ENCODE measurements at places on chromosomes 13 and 19.

DNA sequence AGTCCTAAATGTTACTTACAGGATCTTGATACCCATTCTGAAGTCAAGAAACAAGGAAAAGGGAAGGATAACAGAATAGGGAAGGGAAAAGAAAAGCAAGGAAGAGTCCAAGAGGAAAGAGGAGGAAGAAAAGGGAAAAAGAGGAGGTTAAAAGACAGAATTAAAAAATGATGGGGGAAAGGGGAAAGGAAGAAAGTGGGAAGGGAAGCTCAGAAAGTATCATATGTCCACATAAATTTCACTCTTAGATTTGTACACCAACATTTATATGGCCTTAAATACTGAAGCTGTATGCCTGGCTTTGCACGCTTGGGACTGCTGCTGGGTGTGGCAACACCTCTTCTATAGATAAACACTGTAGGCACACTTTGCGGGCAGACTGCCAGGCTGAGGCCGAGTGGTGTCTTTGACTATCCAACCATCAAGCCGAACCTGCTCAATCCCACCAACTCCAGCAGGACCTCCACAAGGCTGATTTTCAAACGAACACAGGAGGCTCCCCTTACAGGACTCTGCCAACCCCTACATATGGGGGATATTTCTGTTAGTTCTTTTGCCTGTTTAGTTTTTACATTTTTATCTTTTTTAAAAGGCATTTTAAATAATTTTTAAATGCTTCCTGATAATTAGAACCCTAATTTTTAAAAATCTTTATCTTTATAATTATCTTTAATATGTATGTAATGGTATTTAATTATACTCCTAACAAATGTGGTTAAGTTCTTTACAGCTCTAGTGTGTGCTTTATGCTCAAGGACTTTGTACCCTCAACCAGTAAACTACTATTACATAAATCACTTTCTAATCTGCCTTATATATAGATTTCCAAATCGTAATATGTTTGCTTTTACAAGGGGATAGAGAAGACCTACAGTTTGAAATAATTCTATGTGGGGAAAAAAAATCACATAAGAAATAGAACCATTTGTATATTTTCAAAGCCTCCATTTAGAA, 154.2 kb downstream of the DIAPH3 start:
- DNase-seq: no peak

DNA sequence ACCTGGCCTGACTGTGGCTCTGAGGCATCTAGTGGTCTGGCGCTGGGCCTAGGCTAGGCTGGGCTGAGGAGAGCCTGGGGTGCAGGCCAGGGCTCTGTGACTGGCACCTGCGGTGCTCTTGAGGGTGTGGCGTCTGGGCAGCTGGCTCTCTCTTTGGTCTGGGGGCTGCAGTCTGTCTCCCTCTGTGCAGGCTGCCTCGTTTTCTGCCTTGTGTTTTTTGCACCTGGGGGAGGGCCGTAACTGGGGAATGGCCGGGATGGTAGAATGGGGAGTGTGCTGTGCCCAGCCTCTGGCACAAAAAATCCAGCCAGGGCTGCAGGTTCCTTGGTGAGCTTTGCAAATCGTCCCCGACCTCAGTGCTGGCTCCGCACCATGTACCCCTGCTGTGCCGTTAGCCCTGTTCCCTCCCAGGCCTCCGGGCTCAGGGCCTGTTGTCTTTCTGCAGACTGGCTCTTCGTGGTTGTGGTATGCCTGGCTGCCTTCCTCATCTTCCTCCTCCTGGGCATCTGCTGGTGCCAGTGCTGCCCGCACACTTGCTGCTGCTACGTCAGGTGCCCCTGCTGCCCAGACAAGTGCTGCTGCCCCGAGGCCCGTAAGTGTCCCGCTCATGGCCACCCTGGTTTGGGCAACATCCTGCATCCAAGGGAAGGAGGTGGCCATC, 6.5 kb upstream of the USF2 start:
- DNase-seq: no peak

- no peak for DNase-seq
Measured at GRCh38 chr13:99050983-99051488, 73.2 kb upstream of the DOCK9 start.

- peak; percentile 41 for DNase-seq
Measured at GRCh38 chr19:14073925-14074838, 1.6 kb downstream of the MISP3 start.

DNA sequence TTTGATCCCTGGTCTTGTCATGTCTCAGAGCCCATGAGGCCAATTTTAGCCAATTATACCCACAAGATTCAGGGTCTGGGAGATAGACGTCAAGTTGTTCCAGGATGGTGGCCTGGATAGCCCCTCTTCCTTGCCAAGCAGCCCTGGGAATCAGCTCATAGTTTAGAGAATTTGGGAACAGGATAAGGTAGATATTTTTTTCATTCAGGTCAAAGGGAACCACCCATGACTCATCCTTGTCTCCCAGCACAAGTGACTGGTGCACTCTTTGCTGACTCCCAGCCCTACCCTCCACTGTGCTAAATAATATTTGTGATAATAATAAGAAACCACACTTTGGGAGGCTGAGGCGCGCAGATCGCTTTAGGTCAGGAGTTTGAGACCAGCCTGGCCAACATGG, 17.1 kb upstream of the S1PR4 start:
- DNase-seq: no peak

- DNase-seq: peak; percentile 82
Measured at GRCh38 chr13:27621366-27622101, at the start of gene POLR1D. TSS of gene POLR1D (plus strand) at chr13:27621892. CDS start at chr13:27621984, 92 bp downstream.

DNA sequence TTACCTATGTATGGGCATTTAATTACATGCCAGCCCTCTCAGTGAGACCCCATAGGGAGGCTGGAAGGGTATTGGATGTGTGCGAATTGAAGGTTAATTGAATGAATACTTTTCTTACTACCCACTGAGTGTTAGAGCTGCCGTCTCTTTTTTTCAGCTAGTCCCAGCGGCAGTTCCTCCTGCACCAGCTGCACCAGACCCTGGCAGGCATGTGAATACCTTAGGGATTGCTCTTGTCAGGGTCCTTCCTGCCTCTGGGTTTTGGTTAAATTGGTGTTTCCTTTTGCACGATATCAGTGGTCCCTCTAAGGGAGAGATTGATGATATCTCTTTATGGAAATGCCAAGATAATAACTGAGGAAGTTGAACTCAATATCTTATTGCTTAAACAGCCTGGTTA, 9.8 kb upstream of the CXCL17 start:
- no peak for DNase-seq

GRCh38 chr19:29477831-29478577, 47.8 kb upstream of the VSTM2B start:
- no peak for DNase-seq

DNA sequence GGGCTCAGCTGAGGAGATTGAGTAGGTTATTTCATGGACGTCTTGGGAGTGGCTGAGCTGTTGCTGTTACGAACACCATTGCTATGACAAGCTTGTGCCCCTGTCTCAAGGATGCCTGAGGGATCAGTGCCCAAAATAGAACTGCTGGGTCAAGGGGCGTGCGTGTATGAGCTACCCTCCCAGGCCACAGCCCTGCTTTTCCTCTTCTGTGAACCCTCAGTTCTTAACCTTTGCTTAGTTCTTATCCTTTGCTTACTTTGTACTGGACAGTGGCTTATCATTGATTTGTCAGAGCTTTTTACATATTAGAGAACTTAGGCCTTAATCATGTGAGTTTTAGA, 9.0 kb downstream of the ARHGAP45 start:
- no peak for DNase-seq

- DNase-seq: no peak
Measured at GRCh38 chr13:25375727-25376358, 4.1 kb downstream of the ATP8A2 start.

GRCh38 chr19:42850981-42851717, 28.4 kb downstream of the PSG1 start:
- no peak for DNase-seq

GRCh38 chr13:59979589-59979988, 184.1 kb downstream of the DIAPH3 start:
- DNase-seq: no peak

DNA sequence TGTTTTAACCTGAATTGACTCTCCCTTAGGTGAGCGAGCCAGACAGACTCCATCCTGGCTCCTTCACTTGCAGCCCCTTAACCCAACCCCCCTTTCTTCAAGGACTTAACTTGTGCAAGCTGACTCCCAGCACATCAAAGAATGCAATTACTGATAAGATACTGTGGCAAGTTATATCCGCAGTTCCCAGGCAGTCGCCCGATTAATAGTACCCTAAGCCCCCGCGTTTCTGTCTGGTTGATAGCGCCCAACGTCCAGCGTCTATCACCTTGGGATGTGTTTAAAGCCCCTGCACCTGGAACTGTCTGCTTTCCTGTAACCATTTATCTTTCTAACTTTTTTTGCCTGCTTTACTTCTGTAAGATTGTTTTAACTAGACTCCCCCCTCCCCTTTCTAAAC, 6.2 kb downstream of the HSD17B14 start:
- DNase-seq: no peak

DNA sequence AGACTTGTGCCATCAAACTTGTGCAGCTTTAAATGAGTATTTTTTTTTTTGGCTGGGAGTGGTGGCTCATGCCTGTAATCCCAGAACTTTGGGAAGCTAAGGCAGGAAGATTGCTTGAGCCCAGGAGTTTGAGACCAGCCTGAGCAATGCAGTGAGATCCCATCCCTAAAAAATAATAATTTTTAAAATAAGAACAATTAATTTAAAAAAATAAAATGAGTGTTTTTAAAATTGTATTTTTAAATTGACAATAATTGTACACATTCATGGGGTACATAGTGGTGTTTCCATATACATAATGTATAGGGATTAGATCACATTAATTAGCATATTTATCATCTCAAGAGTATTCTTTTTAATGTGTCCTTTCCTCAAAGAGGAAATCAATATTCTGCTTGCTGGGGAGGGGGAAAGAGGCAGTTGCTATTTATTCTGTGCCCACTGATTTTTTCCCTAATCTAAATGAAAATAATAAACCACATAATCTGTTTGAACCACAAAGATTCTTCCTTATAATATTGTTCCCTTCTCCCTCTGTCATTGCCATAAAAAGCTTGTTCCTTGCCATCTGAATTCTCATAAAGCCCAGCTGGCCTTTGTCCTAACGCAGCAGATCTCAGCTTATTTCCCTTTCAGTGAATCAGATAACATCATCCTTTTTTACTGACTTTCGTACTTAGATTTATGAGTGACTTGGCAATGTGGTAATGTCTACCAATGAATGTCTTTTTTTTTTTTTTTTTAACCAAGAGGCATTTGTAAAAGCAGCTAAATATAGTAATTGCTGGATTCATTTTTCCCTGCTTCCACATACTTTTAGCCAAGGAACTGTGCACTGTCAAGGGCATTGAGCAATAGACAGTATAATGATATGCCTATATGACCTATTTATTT, 81.8 kb upstream of the RUBCNL start:
- DNase-seq: no peak

- no peak for DNase-seq
Measured at GRCh38 chr13:40993987-40994386, 25.1 kb downstream of the ELF1 start.

GRCh38 chr19:12141405-12141736, 1.2 kb upstream of the ZNF20 start:
- DNase-seq: no peak

DNA sequence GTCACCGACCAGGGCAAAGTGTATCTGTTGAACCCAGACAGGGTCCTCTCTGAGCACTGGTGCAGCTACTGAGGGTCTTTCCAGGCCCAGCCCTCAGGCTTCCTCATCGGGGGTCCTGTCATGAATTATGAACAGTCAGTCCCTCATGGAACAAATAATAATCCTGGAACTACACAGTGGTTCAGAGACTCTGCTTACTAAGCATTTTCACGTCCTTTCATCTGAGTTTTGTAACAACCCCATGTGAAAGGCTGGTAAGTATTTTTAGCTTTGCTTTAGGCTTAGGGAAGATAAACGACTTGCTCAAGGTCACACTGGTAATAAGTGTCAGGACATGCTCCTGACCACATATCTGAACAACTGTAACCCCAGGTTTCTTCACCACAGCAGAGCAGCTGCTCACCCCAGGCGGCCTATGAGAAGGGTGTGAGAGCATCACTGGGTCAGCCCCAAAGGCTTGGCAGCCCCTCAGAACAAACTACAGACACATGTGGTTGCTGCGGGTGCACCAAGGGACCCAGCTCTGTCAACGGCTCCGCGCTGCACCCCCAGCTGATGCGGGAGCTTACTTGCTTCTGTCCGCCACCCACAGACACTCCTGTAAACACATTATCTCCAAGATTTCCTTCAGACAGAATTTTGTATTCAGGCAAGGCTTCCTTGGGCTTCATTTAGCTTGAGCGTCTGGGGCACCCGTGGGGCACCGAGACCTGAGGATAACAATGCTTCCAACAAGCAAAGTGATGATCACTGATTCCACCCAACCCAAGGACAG, 19.4 kb upstream of the GSX1 start:
- DNase-seq: no peak

- DNase-seq: no peak
Measured at GRCh38 chr19:52345162-52345561, 9.1 kb downstream of the ZNF610 start.

DNA sequence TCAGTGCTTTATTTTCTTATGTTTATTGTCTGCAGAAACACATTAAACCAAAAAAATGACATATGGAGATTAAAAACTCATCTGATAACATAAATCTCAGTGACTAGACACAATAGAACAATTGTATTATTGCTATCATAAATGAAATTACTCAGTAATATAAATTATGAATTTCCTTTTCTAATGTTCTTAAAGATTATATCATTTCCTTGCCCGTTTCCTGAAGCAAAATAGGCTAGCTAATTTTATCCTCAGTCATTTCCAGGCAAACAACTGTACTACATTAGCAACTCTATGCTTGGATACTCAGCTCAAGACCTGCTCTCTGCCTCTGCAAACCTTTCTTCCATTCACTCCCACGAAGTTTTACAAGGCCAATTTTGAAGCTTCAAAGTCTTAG, 61.2 kb downstream of the RFC3 start:
- DNase-seq: no peak

DNA sequence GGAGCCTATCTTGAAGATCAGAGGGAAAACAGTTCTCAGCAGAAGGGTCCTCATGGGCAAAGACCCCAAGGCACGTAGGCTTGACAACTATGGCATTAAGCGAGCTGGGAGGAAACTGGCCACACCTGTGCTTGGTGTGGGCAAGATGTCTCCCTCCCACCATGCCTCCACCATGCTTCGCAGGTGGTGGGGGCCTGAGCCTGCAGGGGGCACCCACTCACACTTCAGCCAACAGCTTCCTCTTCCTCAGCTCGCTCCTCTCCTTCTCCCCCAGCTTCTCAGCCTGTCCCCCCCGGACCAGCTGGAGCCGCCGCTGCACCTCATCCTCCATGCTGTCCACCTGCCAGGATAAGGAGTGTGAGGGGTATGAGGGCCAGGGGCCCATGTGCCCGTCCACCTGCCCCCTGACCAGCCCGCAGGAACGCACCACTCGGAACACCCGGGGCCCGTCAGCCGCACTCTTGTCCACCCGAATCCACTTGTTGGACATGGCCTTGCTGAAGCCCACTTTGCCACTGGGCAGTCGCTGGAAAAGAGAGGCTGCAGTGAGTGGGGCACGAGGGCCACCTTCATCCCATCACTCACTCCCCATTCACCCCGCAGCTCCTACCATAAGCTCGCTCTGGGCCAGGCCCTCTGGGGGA, 3.4 kb downstream of the FARSA start:
- no peak for DNase-seq

DNA sequence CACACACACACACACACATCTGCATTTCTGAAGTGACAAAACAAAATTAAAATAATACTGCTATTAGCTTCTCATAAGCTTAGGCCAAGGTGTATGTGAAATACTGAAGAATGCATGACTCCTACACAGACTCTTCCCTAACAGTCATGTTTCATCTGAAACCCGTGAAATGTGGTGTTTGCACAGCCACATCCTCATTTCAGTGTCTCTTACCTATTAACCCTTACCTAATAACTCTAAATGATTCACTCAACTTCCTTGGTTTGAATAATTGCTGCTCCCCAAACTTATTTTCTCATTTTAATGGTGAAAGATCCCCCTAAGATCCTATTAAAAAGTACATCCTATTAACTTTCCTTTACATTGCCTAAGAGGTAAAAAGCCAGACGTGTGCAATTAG, 117.6 kb downstream of the MIPEP start:
- DNase-seq: no peak
